Natural killer cell (primary cell): ENCODE measurements at places on chromosomes 1 and 21.

GRCh38 chr1:32848354-32849063, 22.2 kb downstream of the FNDC5 start:
- no peak overlapping the region for H3K4me3 ChIP-seq
- no peak for DNase-seq
- H3K36me3 ChIP-seq = peaks cover 50% of the 10 kb centered on the region
- no peak overlapping the region for H3K27ac ChIP-seq
- H3K27me3 ChIP-seq = no peaks in the 10 kb centered on the region
- H3K4me1 ChIP-seq = no peaks in the 10 kb centered on the region

GRCh38 chr1:17289721-17290120, 18.3 kb upstream of the PADI4 start:
- H3K36me3 ChIP-seq = no peaks in the 10 kb centered on the region
- no peak for DNase-seq
- no peaks in the 10 kb centered on the region for H3K27me3 ChIP-seq
- H3K27ac ChIP-seq = no peak overlapping the region
- peaks cover 6% of the 10 kb centered on the region for H3K4me1 ChIP-seq
- H3K4me3 ChIP-seq = no peak overlapping the region

DNA sequence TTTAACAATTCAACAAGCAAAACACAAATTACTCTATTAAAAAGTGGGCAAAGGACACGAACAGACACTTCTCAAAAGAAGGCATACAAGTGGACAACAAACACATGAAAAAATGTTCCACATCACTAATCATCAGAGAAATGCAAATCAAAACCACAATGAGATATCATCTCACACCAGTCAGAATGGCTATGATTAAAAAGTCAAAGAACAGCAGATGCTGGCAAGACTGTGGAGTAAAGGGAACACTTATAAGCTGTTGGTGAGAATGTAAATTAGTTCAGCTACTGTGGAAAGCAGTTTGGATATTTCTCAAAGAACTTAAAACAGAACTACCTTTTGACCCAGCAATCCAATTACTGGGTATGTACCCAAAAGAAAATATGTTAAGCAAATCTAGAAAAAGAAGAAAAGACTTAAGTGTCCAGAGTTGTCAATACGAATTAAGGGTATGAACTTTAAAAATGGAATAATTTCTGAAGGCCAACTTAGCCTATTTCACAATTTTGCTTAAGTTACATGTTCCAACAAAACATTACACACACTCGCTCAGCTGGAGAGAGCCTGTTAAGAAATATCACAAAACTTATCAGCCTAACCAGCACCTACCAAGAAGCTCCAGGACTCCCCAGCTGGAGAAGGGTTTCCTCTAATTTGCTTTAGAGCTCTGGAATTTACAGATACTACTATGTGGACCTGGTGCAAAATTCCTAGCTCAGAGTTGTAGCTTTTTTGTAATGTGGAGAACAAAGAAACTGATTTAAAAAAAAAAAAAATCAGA, 232.1 kb downstream of the DUSP10 start:
- no peaks in the 10 kb centered on the region for H3K4me1 ChIP-seq
- no peaks in the 10 kb centered on the region for H3K36me3 ChIP-seq
- H3K27ac ChIP-seq = no peak overlapping the region
- H3K27me3 ChIP-seq = no peaks in the 10 kb centered on the region

DNA sequence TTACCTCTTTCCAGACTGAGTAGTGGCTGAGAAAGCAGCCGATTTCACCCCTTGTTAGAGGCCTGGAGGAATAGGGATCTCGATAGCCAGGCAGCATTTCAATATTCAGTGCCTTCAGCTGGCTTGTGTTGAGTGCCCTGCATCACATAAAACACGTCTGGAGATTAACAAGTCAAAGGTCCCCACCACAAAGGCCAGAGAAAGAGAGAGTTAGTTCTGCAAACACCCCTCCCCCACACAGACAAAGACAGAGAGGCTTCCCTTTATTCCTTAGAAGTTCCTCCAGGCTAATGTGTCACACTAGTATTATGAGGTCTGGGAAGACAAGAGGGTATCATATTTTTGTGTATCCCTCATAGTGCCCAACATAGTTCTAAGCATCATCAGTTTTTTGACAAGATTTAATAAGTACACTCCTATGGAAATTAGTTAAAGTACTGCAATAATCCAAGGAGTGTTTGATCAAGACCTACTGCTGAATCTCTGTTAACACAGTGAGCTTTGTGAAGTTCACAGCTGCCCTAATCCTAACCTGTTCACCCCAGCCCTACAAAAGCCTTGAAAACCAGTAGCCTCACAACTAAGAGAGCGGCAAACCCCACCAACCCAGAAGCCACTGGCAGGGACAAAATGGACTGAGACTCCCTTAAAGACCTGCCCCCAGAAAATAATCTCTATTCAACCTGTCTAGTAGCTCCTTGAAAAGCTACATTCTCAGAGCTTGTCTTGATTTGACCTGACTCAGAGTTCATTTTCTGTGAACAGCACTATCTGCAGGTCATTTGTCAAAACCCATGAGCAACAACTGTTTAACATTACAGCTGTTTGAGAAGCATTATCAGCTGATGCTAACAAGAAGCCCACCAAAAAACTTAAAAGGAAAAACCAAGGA, 91.9 kb downstream of the COLGALT2 start:
- H3K27me3 ChIP-seq = no peaks in the 10 kb centered on the region
- no peak for DNase-seq
- H3K36me3 ChIP-seq = no peaks in the 10 kb centered on the region

- no peaks in the 10 kb centered on the region for H3K36me3 ChIP-seq
- H3K4me3 ChIP-seq = no peak overlapping the region
- no peak for DNase-seq
- no peak overlapping the region for H3K27ac ChIP-seq
These were observed 38.1 kb downstream of the DISP3 start for GRCh38 chr1:11516961-11517635.
